ENCODE measurements at places on chromosomes 16 and 17.

DNA sequence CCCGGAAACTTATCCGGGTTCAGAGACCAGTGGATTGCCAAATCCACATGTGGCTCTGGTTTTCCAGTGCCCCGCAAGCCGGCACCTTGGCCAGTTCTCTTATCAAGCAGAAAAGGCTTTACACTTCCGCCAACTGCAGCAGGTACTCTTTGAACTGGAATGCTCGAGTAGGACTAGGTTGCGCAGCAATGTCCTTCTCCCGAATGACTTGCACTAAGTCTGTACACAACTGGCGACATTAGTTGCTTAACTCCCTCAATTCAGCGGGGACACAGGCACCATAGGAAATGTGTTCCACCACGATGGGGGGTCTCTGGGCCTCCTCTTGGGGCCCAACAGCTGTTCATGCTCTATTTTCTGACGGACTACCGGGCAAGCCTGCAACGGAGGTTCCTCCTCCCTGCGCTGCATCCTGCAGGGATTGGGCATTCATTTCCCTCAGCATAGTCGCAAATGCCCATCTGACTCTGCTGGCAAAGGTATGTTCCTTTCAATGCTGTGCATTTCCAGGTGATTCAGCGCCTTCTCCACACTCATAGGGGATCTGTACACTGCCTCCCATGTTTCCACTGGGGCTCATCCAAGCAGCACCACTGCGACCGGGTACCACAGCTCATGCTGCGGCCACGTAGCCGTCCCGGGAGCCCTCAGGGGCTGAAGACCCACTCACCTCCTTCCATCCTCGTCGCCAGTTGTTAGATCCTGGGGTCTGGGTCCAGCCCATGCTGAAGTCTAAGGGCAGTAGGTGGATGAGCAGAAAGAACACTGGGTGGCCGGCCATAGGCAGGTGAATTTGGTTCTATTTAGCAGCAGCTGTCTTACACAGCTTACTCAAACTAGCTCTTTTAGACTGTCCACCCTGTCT is 34.2 kb upstream of the APPBP2 start:
- DNase-seq, result no peak

DNA sequence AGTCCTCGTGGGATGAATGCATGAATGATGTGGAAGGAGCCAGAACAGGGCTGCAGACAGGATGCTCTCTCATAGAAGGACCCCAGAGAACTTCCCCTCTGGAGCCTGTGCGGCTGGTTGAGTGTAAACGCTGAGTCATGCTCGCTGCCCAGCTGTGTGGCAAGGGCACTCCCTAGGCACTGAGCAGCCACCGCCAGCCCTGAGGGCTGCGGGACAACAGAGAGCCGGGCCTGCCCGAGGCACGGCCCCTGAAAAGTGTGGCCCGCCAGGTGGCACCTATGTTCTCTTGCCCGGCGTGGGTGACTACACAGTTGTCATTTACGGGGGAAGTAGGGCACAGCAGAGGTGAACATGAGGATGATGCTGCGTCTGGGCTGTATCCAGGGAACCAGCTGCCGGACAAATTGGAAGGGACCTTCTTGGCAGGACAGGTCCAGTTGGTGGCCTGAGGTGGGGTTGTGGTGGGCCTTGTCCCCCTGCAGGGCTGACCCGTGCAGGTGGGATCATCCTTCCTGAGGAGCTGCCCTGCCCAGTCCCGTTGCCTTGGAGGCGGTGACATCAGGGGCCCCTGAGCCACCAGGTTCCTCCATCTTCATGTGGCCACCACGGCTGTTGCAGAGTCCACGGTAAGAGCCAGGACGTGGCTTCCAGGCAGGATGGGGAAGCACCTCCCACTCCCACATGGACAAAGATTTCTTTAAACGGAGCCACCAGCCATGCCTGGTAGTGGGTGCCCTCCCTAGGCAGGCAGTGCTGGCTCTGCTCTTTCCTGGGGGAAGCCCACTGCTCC is 94.8 kb upstream of the CBX4 start:
- no peak for DNase-seq

- DNase-seq, result peak; percentile 27
Observed at GRCh38 chr17:78798695-78799559, 16.9 kb upstream of the CYTH1 start.

GRCh38 chr16:86215979-86216585 is 294.2 kb upstream of the FOXF1 start:
- no peak for DNase-seq

- DNase-seq, result no peak
Observed at GRCh38 chr16:10765772-10766171, 22.1 kb downstream of the NUBP1 start.

GRCh38 chr16:86683441-86684194 is 105.3 kb downstream of the FOXL1 start:
- DNase-seq, result no peak

- DNase-seq, result no peak
Observed at GRCh38 chr17:43671031-43671692, 9.4 kb upstream of the MEOX1 start.

DNA sequence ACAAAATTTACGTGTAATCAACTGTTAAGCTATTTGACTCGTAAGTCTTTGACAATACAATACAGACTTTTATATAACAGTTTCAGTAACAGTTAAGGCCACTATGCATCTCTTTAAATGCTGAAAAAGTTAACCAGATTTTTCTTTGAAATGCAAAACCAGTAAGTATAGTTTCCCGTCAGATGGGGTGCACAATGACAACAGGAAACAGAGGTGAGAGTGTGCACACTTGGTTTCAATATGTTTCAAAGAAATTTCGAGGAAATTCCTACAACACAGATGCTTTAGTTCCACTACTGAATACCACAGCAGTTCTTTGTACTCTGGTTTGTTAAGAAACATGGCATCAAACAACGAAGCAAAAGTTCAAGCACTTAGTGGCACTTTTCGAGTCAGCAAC is 48.4 kb downstream of the RNF157 start:
- DNase-seq, result no peak

- no peak for DNase-seq
Observed at GRCh38 chr16:88537859-88538258, 32.3 kb upstream of the ZC3H18 start.

DNA sequence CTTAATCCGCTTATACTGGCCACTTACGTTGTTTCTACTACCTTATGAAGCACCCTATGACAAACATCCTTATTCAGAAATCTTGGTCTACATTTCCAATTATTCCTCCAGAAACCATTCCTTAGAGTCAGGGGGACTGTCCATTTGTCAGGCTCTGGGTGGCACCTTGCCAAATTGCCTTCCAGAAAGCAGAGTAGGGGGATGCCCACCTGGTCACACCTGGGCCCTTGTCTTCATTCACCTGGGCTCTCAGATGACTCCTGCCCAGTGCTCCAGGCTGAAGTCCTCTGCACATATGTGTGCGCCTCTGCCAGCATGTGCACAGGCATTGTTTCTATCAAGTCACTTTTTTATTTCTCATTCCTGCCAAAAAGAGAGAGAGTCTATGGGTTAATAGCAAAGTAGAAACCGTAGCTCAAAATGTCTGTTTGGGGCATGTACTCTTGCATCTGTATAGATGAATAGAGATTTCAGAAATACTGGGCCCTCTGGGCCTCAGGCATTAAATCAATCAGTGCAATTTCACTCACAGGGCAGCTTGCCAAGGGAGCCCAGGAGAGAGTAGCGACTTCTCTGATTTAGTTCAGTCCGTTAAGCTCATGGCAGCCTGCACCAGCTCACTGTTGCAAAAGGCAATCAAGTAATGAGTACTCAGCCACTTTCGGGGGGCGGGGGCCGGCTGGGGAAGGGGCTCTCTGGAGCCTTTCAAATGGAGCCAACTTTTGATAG is 104.7 kb downstream of the SOCS1 start:
- DNase-seq, result no peak

GRCh38 chr17:73427198-73427597 is 115.4 kb upstream of the CDC42EP4 start:
- no peak for DNase-seq
